ENCODE measurements at places on chromosomes 1 and 21. TPM values are rescaled to one million over a fixed set of nuclear protein-coding genes. Genes with fewer than 3 reads are reported as not detected.

DNA sequence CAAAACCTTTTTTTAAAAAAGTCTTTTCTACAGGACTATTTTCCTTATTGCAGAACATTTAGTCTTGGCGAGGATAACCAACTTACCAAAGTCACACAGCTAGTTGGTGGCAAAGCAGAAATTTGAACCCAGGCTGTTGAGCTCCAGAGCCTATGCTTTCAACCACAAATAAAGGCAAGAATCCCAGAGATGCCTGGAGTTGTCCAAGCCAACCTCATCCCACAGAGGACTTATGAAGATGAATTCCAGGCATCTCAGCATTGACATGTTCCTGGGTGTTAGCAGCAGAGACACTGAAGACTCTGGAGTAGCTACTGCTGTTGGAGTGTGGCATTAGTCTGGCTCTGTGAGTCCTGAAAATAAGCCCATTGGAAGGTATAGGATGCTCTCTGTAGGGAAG lies 287.6 kb upstream of the C1orf105 start:
- DNase-seq = no peak

Gene LYPLA2
- polyA plus RNA-seq = 72.4 TPM

DNA sequence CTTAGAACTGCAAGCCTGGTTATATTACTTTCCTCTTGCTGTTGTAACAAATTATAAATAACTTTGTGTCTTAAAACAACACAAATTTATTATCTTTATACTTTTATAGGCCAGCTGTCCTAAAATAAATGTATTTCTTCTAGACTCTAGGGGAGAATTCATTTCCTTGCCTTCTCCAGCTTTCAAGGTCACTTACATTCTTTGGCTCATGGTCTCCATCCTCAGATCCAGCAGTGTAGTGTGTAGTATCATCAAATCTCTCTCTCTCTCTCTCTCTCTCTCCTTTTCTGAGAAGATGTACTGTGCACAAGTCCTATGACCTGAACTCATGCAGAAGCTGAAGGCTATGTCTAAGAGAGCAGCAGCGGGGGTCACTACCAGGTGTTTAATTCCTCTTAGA lies 1510.6 kb downstream of the MRPL39 start:
- no peak for DNase-seq

DNA sequence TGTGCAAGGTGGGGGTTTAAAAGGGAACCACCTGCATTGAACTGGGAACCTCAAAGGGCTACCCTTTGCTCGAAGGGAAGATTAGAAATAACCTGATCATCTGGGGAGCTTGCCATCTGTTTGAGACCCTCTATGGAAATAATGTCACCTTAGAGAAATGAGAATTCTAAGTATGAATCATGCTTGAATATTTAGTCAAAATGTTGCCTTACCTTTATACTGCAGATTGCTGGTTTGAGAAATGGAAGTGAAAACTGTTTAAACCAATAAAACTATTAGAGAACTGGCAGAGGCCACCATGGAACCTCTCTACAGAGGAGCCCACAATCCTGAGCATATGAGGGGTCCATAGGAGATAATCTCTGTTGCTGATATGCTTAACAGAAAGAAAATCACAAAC lies 131.2 kb upstream of the FAM78B start:
- no peak for DNase-seq

DNA sequence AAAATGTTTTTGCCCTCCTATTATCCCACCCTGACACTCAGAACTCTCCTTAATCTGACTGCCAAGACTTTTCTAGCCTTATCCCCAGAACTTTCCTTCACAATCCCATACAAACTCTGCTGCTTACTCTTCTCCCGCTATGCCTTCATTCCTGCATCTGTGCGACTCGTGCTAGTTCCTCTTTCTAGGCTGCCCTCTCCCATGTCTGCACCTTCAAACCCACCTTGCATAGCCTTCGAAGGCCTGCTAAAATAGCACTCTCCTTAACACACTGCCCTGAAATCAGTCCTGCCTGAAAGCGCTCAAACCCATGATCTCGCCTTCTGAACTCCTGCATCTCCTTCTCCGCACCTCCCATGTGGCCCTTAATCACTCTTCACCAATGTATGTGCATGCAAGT lies 2.5 kb upstream of the NCF2 start:
- no peak for DNase-seq

DNA sequence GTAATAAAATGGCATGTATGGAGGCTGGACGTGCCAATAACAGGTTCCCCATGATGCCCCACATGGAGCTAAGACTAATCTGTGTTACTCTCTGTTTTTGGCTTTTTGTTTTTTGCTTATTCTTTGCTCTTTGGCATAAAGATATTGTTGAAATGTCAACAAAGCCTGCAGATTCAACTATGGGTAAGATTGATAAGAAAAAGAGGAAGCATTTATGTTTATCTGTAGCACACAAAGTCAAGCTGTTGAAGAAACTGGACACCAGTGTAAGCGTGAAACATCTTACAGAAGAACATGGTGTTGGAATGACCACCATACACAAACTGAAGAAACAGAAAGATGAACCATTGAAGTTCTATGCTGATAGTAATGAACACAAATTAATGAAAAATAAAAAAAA lies 402.7 kb downstream of the LTN1 start:
- DNase-seq = no peak

GRCh38 chr1:227748496-227749182 lies 13.4 kb downstream of the SNAP47 start:
- DNase-seq = no peak

- DNase-seq = no peak
Observed at GRCh38 chr1:42971841-42972291, 13.2 kb upstream of the SLC2A1 start.

Gene OR2T2
- not detected for polyA plus RNA-seq

Gene IBA57
- polyA plus RNA-seq = 5.9 TPM

Gene CFAP45
- polyA plus RNA-seq = 4.0 TPM

Gene CDC42BPA
- polyA plus RNA-seq = 40.0 TPM

DNA sequence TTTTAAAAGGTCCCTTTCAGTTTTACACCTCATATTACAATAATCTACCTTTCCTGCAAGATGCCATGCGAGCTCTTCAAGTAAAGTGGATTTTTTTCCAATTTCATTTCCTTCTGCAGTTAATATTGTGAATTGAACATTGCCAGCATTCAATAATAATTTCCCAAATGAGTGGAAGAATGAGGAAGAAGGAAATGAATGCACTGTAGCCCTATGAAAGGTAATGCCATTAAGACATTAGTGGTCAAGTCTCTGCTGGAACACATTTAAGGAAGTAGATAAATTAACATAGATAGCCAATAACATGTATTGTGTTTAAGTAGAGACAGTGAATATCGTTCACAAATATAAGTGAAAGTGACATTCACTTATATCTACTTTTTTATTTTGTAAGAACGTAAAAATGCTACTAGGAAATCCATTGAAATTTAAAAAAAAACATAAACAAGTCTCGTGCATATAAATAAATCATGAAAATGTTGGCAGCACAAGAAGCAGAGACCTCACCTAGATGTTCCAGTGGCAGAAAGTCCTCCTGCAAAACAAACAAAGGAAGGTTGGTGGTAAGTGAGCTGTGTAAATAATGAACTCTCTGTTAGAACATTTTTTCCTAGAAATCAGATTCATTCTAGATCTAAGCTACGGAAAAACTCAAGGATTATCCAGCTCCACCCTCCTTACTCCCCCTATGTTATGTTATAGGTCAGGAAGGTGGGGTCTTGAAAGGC lies 17.7 kb downstream of the FCRL3 start:
- no peak for DNase-seq

Gene CLCA4
- not detected for polyA plus RNA-seq
